ENCODE measurements at places on chromosomes 2 and 18. TPM values are rescaled to one million over a fixed set of nuclear protein-coding genes. Genes with fewer than 3 reads are reported as not detected.

The CCDC68 gene
- 4.6 TPM for total RNA-seq

- H3K27ac ChIP-seq, result peak overlapping the region; percentile 18
- no peak for DNase-seq
- no peak overlapping the region for H3K4me3 ChIP-seq
- H3K36me3 ChIP-seq, result peaks cover 31% of the 10 kb centered on the region
- peaks cover 83% of the 10 kb centered on the region for H3K4me1 ChIP-seq
Observed at GRCh38 chr2:222891890-222892289, 31.1 kb downstream of the ACSL3 start.

The SRD5A2 gene
- not detected for total RNA-seq

- H3K36me3 ChIP-seq, result no peaks in the 10 kb centered on the region
- H3K4me1 ChIP-seq, result no peaks in the 10 kb centered on the region
- no peaks in the 10 kb centered on the region for H3K27me3 ChIP-seq
- no peak for DNase-seq
Observed at GRCh38 chr2:16871411-16871810, 205.8 kb upstream of the CYRIA start.

- 0 out of 2 replicates have a peak, but pooled peaks cover 8% of the 10 kb centered on the region for H3K4me1 ChIP-seq
- H3K27ac ChIP-seq, result no peak overlapping the region
- H3K27me3 ChIP-seq, result peaks cover 19% of the 10 kb centered on the region
- no peak for DNase-seq
- H3K36me3 ChIP-seq, result no peaks in the 10 kb centered on the region
- H3K4me3 ChIP-seq, result no peak overlapping the region
Observed at GRCh38 chr2:241065355-241065803, 36.7 kb downstream of the MTERF4 start.

The SERPINB13 gene
- not detected for total RNA-seq

- no peaks in the 10 kb centered on the region for H3K27me3 ChIP-seq
- DNase-seq, result no peak
- H3K4me3 ChIP-seq, result no peak overlapping the region
- no peaks in the 10 kb centered on the region for H3K36me3 ChIP-seq
- no peak overlapping the region for H3K27ac ChIP-seq
- peaks cover 30% of the 10 kb centered on the region for H3K4me1 ChIP-seq
Observed at GRCh38 chr2:84483320-84483719, 24.2 kb upstream of the SUCLG1 start.

The NPHP1 gene
- total RNA-seq, result 6.7 TPM
